ENCODE measurements at places on chromosomes 4 and X.

- DNase-seq, result no peak
These were observed 508.5 kb downstream of the CENPC start for GRCh38 chr4:67036791-67037190.

DNA sequence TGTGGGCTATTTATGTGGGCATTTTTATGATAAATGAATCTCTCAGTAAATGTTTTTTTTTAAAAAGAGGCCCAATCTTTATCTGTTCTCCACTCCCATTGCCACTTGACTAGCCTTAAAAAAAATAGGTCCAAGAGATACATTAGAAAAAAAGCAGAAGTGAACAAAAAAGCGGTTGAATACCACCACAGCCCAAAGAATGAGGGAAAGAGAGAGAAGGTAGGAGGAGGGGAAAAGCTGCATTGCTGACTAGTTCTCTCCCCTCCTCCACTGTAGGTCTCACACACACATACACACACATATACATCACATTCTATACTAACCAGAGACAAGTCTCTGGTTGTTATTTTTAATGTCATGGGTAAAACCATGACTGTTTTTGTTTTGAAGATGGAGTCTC, 95.8 kb upstream of the IL13RA1 start:
- no peak for DNase-seq

DNA sequence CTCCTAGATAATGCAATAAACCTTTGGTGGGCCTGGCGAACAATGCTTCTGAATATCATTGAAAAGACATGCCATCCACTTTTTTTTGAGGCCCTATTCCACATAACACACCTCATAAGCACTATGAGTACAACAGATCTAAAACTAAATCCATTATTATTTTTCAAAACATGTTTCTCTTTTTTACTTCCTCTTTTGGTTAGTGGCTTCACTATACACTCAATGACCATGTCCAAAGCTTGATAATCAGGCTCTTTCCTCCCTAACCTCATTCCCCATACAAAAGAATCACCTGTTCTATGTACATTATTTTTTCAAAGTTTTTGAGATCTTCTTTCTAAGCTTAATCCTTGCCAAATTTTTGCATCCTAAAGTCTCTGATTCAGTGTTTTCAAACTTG, 20.4 kb upstream of the NPY2R start:
- no peak for DNase-seq

DNA sequence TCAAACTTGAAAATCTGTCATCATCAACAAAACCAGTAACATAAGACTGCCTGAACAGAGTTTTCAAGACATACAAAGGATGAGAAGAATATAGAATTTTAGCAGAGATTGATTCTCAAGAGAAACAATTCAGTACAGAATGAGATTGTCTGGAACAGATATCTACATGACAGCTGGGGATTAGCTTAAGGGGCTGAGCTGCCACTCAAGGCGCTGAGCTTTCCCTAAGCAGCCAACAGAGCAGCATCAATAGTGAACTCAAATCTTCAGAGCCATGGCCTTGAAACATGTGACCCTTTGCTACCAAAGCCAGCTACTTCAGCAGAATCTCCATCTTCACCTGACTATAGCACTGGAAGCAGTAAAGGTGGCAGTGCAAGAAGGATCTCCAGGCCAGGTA, 24.3 kb upstream of the PCDH10 start:
- no peak for DNase-seq

- no peak for DNase-seq
These were observed 48.2 kb downstream of the SLC34A2 start for GRCh38 chr4:25703731-25704388.

DNA sequence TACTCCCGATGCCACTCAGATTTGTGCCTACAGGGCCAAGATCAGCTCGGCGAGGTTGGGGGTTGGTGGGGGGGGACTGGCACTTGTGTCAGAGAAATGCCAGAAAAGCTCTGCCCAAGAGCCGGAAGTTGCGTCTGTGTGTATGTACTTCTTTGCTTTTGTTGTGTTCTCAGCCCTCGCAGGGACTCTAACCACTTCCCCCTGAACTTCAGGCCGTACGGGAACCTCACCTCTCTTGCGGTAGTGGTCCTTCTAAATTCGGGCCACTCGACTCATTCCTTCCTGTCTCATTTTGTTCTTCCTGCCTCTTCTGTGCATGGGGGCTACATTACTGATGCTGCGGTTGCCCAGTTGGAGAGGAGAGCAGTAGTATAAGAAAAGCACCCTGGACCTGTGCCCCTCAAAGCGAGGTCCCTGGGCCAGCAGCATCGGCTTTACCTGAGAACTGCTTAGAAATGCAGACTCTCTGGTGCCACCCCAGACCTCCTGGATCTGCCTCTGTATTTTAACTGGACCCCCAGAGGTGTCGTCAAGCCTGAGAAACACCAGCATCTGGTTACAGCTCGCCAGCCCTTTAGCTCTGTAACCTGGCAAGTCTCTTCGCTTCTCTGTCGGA, 146.3 kb upstream of the RPS6KA3 start:
- DNase-seq, result no peak

DNA sequence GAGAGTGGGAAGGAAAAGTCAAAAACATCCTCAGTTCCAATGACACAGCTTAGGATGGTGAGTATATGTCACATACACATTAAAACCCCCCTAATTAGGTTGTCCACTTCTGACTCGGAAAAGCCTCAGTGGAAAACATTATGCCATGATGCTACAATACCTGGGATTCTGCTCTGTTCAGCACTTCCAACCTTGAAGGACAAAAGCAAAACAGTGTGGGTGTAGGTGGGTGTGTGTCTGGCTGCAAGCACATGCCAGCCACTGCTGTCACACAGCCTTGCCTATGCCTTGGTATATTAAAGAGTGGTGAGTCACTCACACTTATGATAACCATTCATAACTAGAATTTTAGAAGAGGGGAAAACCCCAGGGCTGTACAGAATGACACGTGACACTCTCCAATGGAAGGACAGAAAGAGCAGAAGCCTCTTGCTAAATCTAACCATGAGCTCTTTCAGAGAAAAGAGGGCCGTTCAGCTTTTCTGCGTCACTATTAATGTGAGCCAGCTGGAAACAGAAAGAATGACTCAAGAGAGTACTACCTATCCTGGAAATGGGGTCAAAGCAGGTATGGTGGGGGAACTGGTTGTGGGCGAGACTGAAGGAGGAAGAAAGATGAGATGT, 159.6 kb downstream of the TET2 start:
- no peak for DNase-seq

GRCh38 chr4:53587135-53587534, 4.2 kb downstream of the LNX1 start:
- no peak for DNase-seq

DNA sequence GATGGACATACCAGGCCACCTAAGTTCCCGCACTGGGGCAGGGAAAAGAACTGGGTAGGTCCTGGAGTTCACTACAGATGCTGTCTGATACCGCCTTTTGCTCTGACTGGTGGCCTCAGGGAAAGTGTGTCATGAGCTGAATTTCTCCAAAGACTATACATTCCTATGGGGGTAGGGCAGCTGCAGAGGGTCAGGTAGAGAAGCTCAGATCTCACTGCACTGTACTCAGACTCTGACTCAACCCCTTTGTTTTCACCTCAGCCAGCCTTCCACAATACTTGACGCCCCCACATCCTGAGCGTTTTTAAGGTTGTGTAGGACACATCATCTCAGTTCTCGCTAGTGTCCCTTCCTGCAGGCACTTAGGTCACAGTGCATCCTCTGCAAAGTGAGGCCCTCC, 7.8 kb downstream of the GATB start:
- DNase-seq, result no peak
